ENCODE measurements at places on chromosomes 1 and 21.

GRCh38 chr21:27466140-27466539 lies 499.3 kb upstream of the ADAMTS5 start:
- no peak for DNase-seq

DNA sequence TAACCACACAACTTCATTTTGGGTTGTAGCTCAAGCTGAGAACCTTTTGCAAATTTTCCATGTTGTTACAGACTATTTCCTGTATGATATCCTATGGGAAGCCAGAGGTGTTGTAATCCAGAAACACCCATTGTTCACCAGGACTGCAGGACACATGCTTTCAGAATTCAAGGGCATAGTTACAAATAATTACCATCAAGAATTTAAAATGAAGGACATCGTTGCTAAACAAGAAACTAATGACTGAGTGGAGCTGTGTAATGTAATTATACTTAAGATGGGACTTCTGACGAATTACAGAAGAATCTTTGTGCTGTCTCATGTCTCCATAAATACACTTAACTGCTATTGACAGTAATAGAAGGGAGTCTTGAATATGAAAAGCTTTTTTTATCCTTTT lies 47.6 kb upstream of the HOOK1 start:
- DNase-seq: peak; percentile 75

DNA sequence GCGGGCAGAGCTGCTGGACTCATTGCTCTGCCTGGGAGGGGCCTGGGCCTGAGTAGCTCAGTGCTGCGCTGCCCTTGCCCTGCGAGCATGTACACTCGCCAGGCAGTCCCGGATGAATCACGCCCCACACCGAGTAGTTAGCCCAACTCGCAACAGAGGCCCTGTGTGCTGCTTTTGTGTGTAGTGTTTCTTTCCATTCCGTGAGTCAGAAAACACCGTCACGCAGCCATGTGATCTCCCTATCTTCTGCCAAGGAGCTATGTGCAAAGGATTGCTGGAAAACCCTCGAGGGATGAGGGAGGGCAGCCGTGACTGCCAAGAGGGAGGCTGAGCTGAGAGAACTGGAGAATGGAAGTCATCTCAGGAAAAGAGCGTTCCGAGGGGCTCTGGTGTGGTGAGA lies 37.3 kb downstream of the NENF start:
- peak; percentile 99 for DNase-seq

- peak; percentile 98 for DNase-seq
Observed at GRCh38 chr1:248837781-248838356, at the start of gene ZNF672. Gene ZNF672, plus strand, starts transcription at chr1:248838224. Its CDS starts 9,051 bp downstream, at chr1:248847275.

GRCh38 chr1:55329091-55329490 lies 113.9 kb upstream of the USP24 start:
- DNase-seq: peak; percentile 58

GRCh38 chr21:45926281-45926680 lies 55.3 kb upstream of the COL6A1 start:
- DNase-seq: no peak

GRCh38 chr1:101073836-101074235 lies 48.3 kb upstream of the DPH5 start:
- no peak for DNase-seq

GRCh38 chr1:56803561-56804156 lies 15.5 kb downstream of the FYB2 start:
- DNase-seq: peak; percentile 24

Measured in fibroblast of pulmonary artery (primary cell).